ENCODE measurements at places on chromosomes 4 and X. TPM values are rescaled to one million over a fixed set of nuclear protein-coding genes. Genes with fewer than 3 reads are reported as not detected.

CT45A6 gene
- not detected for total RNA-seq

MAGEA10 gene
- total RNA-seq: not detected

TENM3 gene
- total RNA-seq: not detected

SYP gene
- 0.17 TPM for total RNA-seq

ARSJ gene
- not detected for total RNA-seq

ASB9 gene
- 0.14 TPM for total RNA-seq

- no peak for DNase-seq
Observed at GRCh38 chr4:88018466-88018865, 11.0 kb downstream of the PKD2 start.

DNA sequence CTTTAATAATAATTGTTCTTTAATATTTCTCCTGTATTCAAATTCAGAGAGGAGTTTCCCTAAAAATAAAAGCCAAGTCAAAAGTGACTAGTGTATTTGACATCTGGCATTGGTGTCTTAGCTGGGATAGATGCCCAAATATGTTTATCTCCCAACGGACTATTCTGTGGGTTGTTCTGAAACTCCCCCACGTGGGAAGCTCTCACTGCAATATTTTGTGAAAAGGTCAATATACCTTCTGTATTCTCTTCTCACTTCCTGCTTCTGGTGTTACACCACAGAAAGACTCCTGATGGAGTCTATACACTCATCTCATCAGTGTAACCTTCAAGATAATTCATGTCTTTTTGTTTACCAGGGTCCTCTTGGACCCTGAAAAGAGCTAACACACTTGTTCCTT is 2052.8 kb upstream of the TENM3 start:
- no peak for DNase-seq

DNA sequence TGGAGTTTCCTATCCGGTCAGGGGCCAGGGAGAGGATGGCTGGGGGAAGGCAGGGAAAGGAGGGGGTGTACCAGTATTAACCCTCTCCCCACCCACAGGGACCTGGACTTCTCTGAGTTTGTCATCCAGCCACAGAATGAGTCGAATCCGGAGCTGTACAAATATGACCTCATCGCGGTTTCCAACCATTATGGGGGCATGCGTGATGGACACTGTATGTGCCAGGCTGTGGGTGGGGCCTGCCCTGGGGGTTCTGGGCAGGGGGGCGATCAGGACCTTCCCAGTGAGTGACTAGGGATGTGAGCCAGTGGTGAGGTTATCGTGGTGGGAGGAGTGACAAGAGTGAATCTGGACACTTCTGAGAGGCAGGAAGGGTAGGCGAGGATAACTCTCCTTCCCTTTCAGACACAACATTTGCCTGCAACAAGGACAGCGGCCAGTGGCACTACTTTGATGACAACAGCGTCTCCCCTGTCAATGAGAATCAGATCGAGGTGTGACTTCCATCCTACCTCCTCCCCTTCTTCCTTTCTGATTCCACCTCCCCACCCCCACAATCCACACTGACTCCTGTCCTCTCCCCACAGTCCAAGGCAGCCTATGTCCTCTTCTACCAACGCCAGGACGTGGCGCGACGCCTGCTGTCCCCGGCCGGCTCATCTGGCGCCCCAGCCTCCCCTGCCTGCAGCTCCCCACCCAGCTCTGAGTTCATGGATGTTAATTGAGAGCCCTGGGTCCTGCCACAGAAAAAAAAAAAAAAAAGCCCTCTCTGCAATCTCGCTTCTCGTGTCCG is 14.6 kb downstream of the USP11 start:
- no peak for DNase-seq

DNA sequence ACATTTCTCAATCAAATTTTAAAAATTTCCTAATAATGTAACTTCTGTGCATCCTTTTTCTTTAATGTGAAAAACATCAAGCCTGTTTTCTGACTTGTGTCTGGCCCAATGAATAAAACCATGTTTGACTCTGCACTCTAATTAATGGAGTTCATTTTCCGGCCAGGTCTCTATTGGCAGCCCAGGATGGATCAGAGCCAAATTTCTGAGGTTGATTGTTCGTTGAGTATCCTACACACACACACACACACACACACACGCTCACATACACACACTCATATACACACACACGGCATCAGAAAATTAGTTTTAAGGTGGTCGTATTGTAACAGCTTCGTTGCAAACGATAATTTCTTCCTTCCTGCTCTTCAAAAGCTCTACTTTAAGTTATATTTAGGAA is 28.9 kb upstream of the TLL1 start:
- DNase-seq: no peak

DNA sequence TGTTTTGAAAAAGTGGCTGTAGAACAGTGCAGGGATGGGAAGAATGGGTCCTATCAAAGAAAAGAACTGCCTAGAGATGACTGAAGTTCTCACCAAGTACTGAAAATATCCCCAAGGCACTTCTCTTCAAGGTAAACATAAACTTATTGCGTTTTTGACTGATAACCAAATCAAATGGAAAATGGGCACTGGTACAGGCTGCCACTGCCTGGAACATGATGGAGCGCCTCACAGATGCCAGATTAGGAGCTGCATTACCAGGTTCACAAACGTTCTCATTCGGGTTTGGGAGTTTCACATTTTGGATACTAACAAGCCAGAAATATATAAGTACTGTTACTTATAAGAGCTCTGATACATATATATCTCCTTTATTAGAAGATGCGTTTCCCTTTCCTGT is 141.3 kb downstream of the CBR4 start:
- no peak for DNase-seq

- no peak for DNase-seq
Observed at GRCh38 chr4:2715426-2715825, 40.7 kb downstream of the TNIP2 start.

GRCh38 chr4:71231129-71232055 is 107.4 kb upstream of the SLC4A4 start:
- DNase-seq: no peak

DNA sequence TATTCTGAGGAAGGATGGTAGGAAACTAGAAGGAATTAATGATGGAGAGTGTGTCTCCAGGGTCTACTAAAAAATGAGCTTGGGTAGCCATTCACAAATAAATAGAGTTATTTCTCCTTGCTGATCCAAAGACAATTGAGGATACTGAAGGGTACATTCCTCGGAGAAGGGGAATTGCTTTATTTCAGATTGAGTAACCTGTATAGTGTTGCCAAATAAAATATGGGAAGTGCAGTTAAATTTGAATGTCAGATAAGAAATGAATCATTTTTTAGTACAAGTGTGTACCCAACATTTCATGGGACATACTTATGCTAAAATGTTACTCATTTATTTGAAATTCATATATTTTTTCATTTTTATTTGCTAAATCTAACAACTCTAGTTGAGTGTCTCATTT is 16.0 kb upstream of the VSIG1 start:
- DNase-seq: no peak

DNA sequence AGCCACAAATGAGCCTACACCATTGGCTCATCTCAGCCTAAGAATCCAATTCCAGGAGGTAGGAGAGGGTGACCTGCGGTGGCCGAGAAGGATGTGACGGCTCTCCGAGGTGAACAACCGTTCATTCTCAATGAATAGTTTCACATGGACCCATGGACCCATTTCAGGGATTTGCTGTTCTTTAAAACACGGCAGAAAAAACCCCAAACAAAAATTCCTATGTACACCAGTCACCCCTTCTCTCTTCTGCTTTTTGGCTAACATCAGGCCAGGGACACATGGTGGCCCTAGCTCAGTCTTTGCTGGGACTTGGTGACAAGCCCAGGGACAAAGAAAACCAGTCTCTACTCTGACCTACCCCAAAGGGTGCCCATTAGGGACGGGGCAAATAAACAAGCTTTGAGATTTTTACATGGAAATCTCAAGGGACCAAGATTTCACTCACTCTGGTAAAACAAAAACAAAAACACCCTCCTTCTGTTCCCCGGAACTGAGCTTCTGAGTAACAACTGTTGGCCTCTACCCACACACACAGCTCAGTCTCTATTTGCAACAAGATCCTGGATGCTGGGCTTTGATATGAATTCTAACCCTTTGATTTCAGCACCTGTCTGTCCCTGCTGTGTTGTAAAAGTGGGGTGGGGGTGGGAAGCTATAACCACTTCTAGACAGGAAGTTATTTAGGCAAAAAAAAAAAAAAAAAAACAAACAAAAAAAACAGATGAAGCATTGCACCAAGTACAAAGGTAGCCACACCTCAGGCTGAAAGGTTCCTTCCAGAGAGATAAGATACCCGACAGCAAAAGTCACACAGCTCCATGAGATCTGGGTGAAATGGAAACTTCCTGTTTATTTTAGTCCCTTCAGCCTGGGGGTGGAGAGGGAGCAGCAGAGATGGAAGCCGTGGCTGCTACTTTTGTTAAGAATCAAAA is 49.0 kb downstream of the DDX3X start:
- DNase-seq: no peak

GRCh38 chrX:39309721-39310152 is 508.5 kb downstream of the MID1IP1 start:
- DNase-seq: peak; percentile 31

GRCh38 chrX:133685822-133686221 is 270.5 kb upstream of the GPC4 start:
- DNase-seq: no peak

DNA sequence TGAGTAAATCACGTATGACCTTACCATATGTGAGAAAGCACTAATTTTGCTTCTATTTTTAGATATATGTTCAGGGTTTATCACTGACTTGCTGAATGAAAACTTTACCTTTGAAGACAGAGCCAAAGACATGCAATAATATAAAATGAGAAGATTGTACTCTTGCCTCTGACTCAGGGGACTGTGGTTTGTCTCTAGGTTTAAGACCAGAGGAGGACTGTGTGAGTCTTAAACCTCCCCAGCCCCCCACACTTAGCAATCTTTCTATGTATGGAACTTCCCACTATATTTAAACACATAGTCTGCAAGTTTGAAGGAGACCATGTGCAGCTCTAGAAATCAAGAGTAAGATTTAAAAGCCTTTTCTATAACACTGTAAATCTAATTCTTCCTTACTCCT is 368.7 kb upstream of the FAM241A start:
- DNase-seq: no peak

DNA sequence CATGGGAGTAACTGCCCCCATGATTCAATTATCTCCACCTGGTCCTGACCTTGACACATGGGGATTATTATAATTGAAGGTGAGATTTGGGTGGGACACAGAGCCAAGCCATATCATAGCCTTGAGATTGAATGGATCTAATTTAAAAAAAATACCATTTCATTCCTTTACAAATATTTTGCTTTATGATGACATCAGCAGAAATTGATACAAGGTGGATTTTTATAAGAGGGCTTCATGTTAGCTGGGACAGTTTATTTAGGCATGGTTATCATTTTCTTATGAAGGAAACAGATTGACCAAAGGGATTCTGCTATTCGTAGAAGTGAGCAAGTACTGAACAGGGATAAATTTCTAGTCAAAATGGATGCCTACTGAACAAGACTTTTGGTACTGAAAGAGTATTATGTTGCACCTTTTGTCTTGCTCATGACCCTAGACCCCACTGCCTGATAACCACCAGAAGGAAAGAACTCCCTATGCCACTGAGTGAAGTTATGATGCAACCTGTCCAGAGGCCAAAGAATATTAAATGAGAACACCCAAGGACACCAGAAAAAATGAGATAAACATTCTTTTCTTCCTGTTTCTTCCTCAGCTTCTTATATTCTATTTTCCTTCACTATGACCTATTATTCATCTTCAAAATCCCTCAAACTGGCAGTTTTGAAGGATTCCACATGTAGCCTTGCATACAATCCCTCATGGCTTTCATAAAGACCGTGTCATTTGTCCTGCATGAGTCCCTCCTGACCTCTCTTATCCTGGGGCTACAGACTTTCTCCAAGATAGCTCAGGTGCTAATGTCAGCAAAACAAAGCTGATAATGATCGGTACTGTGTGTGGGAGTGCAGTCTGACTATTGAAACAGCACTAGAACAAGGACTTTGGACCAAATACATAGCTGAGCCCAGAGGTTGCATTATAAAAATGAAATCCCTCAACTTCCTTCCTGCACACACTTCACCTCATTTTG is 118.3 kb downstream of the AFF2 start:
- no peak for DNase-seq

DNA sequence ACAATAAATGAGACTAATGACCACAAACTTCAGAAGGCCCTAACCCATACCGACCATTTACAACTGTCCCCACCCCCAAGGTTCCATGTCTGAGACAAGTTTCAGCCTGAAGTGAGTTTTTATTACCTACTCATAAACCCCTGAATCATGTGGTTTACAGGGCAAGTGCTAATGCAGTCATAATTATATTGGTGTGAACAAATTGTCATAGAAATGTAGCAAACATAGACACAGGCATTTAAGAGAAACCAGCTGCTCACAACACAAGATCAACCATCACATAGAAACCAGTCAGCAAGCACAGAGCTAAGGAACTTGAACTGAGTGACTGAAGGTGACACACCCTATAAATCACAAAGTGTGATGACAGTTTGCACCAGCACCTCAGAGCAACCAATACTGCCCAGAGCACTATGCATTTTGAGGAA is 173.8 kb upstream of the MID1 start:
- DNase-seq: no peak

DNA sequence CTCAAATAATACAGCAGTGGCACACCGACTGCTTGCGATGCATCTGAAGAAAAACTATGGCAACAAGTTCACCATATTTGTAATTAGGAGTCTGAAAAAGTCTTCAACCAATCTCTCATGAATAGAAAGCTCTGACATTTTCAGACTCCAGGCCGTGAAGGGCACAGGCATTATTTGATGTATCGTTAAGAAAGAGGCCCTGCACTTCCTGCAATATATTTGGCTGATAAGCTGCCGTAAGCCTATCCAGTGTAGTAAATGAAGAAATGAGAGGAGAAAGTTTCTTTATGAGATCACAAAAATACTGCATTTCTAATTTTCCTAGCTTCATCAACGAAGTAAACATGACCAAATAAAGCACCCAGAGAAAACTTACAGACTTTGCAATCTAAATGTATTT is 613.8 kb upstream of the TECRL start:
- DNase-seq: no peak

DNA sequence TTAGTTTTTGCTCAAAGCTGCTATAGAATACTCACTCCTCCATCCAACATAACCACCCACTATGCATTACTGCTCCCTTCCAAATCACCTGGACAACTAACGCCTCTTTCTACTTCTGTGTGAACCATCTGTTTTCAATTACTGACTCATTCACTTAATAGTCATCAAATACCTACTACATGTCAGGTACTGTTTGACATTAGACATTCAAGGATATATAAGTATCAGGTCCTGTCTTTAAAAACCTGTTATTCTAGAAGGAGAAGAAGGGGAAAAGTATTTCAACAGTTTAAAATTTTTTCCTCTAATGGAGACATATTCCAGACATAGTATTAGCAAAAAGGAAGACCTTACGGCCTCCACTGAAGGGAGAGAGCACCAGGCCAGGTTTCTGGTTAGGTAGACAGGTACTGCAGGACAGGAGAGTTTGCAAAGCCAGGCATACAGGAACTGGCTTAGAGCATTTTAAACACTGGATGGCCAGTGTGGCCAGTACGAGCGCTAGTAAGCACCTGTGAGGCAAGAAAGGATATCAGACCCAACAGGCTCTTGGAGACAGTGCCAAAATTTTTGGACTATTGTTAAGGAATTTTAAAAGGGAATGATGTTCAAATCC is 39.0 kb downstream of the SH3RF1 start:
- DNase-seq: no peak
